ENCODE measurements at places on chromosomes 5 and 9.

- no peak for DNase-seq
Measured at GRCh38 chr9:82148426-82148810, 159.8 kb downstream of the SPATA31D1 start.

DNA sequence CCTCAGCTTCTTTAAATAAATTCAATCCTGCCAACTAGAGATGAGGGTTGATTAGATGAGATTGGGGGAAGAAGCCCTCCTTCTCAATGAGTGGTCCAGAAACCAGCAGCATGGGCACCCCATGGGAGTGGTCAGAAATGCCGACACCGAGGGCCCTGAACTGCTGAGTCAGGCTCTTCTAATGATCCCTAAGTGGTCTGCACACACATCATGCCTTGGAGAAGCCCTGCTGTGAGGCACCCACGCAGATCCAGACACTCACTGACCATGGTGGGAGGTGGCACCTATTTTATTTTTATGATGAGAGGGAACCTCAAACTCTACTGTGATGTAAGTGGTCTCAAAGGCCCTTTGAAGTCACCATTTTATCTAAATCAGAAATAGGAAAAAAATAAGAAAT lies 72.3 kb upstream of the BOD1 start:
- DNase-seq: no peak

GRCh38 chr5:78905084-78905938 lies 79.8 kb downstream of the ARSB start:
- no peak for DNase-seq

- no peak for DNase-seq
Measured at GRCh38 chr5:143562935-143563334, 159.4 kb upstream of the NR3C1 start.

GRCh38 chr5:168932400-168933189 lies 353.4 kb upstream of the PANK3 start:
- no peak for DNase-seq

GRCh38 chr9:135766251-135766650 lies 64.3 kb downstream of the KCNT1 start:
- DNase-seq: no peak

- DNase-seq: no peak
Measured at GRCh38 chr9:36045610-36046009, 8.9 kb downstream of the RECK start.

DNA sequence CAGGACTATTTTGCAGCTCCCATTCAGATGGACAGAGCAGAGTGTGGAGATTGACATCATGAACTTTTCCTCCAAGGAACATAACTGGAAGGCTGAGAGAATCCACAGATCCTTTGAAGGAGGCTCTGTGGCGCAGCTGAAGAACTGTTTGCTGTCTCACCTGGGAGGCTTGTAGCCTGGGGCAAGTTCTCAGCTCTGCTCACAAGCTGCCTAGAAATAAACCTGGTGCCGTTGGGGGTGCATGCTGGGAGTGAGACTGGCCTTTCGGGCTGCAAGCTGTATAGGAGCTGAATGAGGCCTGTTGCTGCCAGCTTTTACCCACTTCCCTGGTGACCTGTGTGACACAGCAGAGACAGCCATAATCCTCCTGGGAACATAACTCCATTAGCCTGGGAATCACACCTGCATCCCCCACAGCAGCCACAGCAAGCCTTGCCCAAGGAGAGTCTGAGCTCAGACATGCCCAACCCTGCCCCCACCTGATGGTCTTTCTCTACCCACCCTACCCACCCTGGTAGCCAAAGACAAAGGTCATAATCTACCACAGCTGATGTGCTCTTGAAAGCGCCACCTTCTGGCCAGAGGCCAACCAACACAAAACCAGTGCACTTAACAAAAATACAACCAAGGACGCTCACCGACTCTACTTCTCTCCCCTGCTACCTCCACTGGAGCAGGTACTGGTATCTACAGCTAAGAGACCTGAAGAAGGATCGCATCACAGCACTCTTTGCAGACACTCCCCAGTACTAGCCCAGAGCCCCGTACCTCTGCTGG lies 205.1 kb upstream of the MRPS30 start:
- DNase-seq: no peak

- no peak for DNase-seq
Measured at GRCh38 chr5:21212026-21212425, 1224.0 kb upstream of the CDH18 start.

DNA sequence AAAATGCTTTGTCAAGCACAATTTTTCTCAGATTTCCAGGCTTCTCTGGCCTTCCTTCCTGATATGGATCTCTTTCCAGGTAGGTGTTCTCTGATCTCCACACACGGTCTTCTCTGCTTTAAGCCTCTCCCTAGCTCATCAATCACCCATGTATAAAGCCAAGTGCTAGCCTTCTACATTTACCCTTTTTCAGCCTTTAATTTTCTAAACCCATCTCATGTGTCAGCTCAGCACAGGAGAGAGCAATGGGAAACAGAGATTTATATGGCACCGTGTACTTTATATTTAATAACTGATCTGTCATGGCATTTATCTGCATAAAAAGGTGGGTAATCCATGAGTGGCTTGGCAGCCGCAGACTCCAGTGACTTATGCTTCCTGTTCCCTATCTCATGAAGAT lies 495.0 kb downstream of the RASEF start:
- DNase-seq: no peak

DNA sequence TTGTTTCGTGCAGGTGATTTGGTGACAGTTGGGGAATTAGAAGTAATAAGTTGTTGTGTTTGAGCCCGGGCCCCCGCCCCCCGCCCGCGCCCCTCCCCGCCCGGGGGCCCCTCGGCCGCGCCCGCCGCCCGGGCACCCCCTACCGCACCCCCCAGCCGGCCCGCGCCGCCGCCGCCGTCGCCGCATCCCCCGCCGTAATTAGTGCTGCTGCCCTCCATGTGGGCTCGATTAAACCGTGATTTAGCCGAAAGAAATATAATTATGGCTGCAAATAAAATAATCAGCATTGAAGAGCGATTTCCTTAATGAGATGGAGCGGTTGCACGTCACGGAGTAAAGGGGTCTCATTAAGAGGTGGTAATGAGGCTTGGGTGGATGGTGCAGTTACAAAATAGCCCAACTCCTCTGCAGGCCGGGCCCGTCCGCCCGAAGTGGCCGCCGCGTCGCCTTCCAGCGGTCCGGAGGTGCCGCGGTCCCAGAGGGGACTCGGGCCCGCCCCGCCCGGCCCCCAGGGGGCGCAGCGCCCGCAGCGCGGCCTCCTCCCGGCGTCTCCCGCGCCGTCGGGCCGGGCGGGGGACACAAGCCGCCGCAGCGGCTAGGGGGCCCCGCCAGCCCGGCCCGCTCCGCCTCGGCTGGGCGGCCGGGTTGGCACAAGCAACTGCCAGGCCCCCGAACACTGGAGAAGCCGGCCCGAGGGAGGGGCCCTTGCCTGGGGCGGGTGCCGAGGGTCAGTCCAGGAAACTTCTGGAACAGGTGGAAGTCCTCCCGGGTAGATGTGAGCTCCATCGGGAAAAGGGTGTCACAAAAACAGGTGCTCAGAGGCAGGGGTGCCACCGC lies 6.9 kb upstream of the OTP start:
- peak; percentile 44 for DNase-seq

DNA sequence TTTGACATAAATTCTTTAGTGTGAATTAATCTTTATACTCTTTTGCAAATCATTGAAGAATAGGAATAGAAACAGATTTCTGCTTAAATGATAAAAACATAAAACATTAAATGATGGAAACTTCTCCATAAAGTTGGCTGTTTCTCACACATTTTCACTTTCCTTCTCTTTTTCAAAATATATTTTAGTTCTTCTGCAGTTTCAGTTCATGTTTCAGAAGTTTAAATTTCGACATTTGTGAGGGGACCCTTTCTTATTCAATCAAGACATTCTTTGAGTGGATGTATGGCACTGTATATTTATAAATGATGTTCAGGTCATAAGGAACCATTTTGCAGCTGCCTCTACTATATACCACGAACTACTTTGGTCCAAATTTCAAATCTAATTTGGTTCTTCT lies 34.6 kb downstream of the TNFAIP8 start:
- no peak for DNase-seq

Measured in CD4-positive, alpha-beta T cell treated with Interleukin-6 for 4 hours (primary cell).